ENCODE measurements at places on chromosomes 13 and 19.

GRCh38 chr13:28494778-28495537 lies at the start of gene FLT1:
Gene FLT1, minus strand, starts transcription at chr13:28495128. Its CDS starts 285 bp downstream, at chr13:28494843.
- DNase-seq: no peak

- peak; percentile 22 for DNase-seq
Measured at GRCh38 chr13:106532111-106532929, 3.1 kb downstream of the EFNB2 start.

- no peak for DNase-seq
Measured at GRCh38 chr19:29860492-29860891, 48.7 kb downstream of the CCNE1 start.

GRCh38 chr19:33032218-33032781 lies 32.4 kb downstream of the RHPN2 start:
- no peak for DNase-seq

- DNase-seq: no peak
Measured at GRCh38 chr13:43375797-43376465, 352.5 kb downstream of the DNAJC15 start.

- no peak for DNase-seq
Measured at GRCh38 chr13:26531742-26532141, 25.7 kb upstream of the WASF3 start.

- no peak for DNase-seq
Measured at GRCh38 chr13:77360032-77360685, 33.3 kb upstream of the MYCBP2 start.

DNA sequence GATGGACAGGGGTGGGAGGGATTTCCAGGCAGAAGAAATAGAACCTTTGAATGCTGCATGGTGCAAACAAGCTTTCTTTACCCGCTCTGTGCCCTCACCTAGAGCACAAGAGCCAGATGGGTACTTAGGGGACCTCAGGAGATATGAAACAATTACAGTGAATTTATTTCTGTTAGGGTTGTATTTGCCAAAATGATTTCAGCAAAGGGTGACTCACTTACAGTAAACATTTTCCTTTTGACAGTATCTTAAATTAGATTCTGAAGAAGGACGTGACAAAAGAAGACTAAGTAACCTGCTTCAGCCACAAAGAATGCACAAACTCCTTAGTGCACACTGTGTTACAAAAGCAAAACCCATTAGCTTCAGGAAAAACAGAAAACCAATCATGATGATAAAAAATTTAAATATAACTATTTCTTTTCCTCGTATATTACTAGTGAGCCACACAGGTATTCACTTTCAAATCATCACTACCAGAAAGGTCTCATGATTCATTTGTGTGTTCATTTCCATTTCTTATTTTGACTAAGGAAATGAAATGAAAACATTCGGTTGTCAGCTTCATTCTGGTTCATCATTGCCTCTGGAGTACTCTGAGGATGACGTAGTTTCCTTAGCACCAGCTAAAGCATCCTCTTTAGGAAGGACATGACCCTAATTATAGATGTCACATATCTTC lies 158.8 kb downstream of the NHLRC3 start:
- DNase-seq: no peak

DNA sequence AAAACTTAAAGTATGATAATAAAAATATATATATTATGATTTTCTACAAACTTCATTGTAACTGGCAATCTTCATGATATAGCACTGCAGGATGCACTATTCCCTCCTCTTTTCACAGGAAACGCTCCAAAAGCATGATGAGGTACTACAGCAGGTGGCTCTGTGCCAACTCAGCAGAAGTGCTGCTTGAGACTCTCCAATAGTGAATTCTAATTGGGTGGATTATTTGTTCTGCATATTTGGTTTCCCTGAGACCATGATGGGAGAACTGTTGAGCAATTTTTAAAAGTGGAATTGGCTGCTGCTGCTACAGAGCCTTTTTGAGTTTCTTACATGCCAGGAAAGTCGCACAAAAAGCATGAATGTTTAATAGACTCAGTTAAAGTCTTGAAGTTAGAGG lies 1782.4 kb upstream of the PCDH20 start:
- no peak for DNase-seq

GRCh38 chr13:32838945-32839344 lies 177.3 kb upstream of the KL start:
- no peak for DNase-seq

DNA sequence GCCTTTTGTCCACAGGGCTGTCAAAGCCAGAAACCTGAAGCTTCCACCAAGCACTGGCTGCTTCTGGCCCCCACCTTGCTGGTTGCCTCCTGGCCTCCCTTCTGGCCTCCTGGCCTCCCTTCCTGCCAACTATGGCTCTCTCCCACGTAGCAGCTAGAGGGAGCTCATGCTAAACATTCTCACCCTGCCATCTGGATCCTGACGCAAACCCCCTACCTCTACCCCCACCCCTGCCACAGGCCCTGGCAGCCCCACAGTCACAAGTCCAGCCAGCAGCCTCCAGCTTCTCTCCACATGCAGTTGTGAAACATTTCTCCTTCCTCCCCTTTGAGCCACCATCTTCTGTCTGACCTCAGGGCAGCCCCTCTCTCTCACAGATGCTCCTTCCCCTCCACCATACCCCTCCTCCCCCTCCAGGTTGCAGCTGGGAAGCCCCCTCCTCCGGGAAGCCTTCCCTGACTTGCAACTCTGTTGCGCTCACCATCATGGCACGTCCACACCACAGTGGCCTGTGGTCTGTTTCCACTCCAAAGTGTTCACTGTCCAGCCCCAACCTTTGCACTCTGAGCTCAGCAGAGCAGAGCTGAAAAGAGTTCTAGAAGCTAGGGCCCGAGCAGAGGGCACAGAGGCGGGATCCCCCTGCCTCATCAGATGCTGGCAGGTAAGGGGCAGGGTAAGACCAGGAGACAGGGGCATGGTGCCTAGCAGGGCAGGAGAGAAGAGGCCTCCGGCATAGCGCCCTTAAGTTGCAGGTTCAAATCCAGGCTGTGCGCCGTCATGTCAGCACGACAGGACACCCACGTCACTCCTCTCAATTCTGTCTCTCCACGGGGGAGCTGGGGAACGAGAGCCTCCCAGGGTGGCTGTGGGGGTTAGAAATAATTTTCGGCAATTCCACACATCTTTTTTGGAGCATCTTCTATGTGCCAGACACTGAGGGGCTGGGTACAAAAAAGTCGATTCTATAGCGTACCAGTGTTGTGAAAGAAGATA lies 7.3 kb downstream of the ADGRL1 start:
- no peak for DNase-seq

- DNase-seq: no peak
Measured at GRCh38 chr19:2981898-2982297, 4.5 kb downstream of the TLE6 start.

GRCh38 chr19:42250183-42250665 lies 4.7 kb downstream of the ERF start:
- DNase-seq: no peak

DNA sequence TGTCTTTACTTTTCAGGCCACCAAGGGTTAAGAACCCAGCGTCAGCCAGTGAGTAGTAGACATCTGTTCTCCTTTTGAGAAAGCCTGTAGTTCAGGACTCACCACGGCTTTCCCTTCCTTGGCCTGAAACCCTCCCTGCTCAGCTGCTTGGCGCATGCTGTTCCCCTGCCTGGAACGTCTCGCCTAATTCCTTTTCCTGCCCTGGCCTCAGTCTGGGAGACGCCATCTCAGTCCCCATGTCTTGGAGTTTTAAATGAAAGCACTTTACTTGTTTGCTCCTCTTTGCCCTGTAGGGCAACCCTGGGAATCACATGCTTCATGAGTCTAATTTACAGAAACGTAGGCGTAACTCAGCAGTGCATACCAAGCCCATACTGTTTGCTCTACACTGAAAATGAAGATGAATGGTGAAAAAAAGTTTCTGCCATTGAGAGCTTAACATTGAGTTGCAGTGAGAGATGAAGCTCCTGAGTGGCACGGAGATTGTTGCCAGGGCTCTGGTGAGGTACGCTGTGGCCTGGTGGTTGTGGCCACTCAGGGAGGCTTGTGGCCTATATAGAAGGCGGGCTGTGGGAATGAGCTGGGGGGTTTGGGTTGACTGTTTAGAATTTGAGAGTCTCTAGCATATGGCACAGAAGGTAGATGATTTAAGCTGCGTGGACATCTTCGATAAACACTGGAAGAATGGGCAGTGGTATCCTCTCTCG lies 52.8 kb downstream of the GATAD2A start:
- no peak for DNase-seq

GRCh38 chr13:23087880-23088279 lies 92.9 kb upstream of the SGCG start:
- DNase-seq: no peak

- DNase-seq: no peak
Measured at GRCh38 chr13:27461940-27462584, 11.7 kb upstream of the MTIF3 start.

DNA sequence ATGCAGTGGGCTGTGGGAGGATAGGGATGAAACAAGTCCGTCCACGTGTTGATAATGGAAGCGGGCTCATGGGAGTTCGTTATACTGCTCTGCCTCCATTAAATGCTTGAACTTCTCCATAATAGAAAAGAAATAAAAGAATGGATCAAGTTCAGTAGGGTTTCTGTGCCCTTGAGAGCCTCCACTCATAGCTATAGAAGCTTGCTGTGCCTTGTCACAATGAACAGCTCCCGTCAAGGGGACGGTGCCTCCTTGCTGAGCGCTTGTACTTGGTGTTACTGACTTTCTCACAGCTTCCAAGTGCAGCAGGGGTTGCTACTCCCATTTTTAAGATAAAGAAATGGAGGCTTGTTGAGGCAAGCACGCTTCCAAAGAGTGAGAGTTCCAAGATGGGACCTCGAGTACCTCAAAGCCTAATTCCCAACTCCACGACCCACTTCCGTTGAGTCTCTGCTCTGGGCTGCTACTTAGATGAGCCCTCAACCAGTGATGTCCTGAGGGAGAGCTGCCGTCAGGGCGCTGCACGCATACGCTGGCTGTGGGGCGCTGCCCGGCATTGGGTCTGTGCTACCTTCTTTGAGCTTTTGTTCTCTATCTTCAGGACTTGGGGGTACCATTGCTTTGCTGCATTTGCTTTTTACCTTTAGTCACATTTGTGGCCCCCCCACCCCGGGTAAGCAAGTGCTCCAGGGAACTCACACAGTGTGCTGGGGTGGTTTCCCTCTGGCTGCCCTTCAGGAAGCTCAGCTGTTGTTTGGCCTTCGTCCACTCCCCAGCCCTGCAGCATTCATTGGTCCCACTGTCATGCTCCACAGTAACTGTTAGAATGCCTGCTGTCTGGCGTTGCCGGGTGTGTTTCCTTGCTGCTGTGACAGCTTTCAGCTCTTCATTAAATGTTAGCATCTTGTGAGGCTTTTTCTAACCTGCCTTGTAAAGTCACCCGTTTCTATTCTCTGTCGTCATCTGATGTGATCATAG lies 9.5 kb downstream of the SNRNP70 start:
- DNase-seq: peak; percentile 21

DNA sequence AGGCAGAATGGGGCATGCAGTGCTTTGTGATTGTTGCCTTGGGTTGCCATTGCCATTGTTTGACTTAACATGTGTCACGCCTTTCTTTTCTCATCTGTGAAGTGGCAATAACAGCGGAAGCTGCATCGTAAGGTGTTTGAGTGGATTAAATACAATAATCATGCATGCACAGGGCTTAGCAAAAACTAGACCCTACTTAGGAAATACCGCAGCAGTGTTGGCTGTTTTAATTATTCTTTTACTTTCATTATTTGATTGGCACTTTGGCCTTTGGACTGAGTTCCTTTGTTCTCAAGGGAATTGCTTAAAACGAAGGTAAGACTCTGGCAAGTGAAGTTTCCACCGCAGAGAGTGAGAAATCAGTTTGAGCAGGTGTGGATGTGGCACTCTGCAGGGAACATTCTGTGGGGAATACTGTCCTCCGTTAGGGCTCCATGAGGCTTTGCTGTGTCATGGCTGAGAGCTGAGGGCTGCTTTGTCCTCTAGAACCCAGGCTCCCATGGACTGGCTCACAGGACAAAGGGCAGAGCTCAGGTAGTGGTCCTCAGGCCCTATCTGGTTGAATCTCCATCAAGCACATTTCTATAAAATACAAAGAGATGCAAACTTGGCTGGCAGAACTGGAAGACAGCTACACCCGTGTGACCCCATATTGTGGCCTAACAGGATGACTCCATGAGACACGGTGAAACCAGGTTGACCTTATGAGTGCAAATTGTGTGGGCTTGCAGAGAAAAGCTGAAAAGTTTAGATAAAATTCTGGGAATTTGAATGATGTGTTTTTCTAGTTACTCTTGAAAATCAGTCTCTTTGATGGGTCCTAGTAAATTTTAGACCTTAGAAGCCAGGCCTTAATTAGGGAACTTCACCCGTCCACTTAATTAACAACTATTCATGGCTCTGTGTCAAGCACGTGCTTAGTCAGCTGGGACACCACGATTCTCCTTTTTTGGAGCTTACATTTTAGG lies 407.2 kb downstream of the KCNRG start:
- no peak for DNase-seq

DNA sequence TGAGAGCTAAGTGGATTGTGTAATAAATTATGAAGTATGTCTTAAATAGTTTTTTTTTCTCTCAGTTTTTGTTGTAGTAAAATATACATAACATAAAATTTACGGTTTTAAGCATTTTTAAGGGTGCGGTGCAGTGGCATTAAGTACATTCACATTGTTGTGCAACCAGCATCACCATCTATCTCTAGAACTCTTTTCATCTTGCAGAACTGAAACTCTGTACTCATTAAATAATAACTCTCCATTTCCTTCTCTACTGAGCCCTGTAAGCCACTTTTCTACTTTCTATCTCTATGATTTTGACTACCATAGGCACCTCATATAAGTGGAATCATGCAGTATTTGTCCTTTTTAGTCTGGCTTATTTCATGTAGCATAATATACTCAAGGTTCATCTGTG lies 87.1 kb downstream of the GJA3 start:
- DNase-seq: no peak

GRCh38 chr19:33247441-33247819 lies 21.8 kb upstream of the SLC7A10 start:
- DNase-seq: no peak

- DNase-seq: no peak
Measured at GRCh38 chr13:23592596-23592995, 22.4 kb downstream of the TNFRSF19 start.

GRCh38 chr13:106581225-106581624 lies 13.3 kb upstream of the ARGLU1 start:
- no peak for DNase-seq

DNA sequence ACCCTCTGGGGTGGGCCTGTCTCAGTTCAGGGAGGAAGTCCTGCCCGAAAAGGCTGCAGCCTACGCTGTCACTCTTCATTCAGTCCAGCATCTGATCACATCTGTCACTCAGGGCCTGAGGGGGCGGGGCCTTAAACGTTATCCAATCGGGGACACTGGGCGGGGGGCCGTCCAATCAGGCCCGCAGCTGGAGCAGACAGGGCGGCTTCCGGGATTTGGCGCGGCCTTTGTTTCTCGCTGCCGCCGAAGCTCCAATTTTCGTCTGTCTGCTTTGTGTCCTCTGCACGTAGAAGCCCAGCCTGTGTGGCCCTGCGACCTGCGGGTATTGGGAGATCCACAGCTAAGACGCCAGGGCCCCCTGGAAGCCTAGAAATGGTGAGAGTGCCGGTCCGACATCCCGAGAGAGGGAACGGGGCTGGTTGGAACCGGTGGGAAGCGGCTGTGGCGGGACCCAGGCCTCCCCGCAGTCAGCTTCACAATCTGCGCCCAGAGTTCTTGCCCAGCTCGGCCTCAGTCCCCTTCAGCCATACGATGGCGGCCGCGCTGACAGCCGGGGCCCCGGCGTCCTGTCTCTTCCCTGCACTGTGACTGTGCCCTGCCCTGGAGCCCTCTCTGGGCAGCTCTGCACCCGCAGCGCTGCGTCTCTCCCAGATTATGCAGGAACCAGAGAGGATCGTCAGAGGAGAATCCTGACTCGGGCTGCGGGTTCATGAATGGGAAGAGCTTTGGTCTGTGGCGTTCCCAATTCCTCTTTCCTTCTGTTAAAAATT lies at the start of gene ZNF730:
Gene ZNF730, plus strand, starts transcription at position 224 of the 770 bp plus-strand sequence. Its CDS starts 149 bp downstream, at position 373.
- DNase-seq: peak; percentile 26

- peak; percentile 12 for DNase-seq
Measured at GRCh38 chr19:5436106-5436947, 18.9 kb upstream of the ZNRF4 start.

All from hippocampal formation (tissue), 2 donors.